GDM1 (cell line): ENCODE measurements at places on chromosomes 12 and 14.

DNA sequence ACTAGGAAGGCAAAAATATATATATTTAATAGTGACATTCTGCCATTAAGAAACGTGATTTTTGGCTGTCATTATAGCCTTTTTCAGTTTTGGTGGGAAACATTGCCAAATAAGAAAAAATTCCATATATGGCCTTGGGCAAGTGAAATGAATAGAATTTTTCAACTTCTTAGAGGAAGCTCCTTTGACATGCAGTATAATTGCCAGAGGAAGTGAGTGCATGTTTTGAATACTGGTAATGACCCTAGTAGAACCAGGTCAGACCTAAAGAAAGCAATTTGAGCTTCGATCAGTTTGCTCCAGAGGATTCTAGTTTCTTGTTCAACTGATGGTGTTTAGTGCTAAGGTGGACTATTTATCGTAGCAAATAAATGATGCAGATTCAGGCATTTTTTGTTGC, 26.2 kb upstream of the TRIM9 start:
- DNase-seq = no peak

DNA sequence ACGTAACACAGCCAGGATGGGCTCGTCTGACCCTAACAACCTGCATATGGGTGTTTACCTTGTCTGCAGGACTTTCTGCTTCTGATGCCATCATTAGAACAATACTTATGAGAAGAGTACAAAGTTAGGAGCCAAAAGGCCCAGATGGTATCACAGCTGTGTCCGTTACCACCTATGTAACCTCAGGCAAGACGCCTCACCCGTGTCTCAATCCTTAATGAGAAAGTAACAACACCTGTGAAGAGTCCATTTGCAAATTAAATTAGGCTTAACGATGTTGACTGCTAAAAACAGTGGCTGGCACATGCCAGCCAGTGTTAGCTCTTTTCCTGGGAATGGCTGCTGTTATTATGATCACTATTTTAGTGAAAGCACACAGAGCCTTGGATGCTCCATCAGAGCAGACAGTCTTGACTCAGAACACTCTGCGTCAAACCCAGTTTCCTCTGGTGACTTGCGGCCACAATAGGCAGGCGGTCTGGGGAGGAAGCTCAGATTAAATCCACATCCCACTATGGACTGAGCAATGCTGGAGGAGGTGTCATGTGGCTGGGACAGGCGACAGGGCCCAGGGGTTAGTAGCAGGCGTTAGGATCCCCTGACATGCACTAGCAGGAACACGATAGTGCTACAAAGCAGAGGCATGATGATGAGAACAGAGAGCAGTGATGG, 125.3 kb downstream of the SLC15A4 start:
- DNase-seq = no peak

DNA sequence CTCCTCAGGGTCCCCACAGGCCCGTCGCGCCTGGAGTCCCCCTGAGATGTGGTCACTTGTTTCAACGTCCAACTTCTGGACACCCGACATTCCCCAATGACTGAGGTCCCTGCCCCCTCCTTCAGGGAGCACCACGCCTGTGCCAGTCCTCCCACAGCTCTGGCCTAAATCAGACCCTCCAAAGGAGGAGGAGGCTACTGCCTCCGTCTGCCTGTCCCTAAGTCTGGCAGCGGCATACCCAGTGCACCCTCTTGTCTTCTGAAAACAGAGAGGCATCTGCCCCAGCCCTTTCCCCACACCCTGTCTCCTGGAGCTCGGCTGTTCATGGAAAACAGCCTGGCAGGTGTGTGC, 46.2 kb downstream of the TESC start:
- DNase-seq = no peak

- DNase-seq = no peak
These were observed 244.2 kb upstream of the CCDC196 start for GRCh38 chr14:66242001-66242400.

DNA sequence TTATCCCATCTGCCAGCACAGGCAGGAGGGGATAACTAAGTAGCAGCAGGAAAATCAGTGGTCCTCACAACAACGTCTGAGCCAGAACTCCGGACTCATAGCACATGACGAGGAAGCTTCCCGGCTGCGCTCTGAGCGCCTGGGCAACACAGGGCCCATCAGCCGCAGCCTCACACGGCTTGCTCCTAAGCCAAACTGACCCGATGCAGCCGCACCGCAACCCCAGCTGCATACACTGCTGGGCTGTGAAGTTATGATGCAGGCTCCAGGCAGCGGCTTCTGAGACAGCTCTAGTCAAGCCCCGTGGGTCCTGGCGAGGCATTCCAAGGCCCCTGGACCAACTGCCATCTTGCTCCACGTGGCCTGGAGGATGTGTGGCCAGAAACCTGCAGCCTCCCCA, 28.1 kb downstream of the ZFYVE21 start:
- no peak for DNase-seq

DNA sequence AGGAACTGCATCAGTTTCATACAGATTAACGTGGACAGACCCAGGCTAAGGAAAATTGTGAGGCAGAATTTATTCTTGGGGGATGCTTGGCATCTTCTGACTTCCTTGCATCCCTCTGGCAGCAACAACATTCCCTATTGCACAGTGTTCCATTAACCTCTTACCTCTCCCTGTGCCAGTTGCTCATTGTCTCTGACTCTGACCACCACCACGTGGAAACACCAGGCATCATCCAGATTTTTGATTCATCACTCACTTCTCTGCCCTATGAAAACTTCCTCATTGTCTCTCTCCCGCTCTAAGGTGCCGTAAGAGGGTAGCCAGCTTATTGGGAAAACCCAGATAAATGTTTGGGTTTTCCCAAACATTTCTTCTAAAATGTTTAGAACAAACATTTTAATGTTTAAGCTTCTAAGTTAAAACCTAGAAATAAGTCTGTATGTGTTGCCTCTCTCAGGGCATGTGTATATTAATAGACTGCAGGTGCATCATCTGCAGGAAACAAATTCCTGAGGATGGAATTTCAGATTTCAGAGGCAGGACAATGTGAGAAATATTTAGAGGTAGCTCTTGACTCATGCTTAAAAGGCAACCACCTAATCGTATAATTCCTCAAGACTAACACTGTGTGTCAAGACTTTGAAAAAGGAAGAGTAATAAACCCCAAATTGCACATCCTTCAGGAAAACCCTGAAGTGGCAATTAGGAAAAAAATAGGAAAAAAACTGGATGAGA, 64.5 kb upstream of the SLC35F4 start:
- no peak for DNase-seq

GRCh38 chr14:28678887-28679286, 87.7 kb upstream of the FOXG1 start:
- no peak for DNase-seq
